H9 (cell line): ENCODE measurements at places on chromosomes 2 and 18.

DNA sequence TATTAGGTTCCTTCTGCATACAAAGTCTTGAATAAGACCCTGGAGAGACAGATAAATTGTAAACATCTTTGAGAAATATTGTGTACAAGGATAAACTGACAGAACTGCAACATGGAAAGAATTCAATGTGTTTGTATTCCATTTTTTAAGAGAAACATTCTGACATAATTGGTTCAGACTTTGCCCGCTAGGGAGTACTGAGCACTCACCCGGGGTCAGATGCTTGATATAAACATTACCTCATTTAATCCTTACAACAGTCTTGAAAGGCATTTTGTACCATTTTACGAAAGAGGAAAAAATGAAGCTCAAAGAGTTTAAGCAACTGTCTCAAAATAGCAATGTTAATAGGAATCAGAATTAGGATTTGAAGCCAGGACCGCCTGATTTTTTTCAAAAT is 416.7 kb upstream of the CRIM1 start:
- no peak overlapping the region for H3K27ac ChIP-seq
- H3K4me1 ChIP-seq: no peaks in the 10 kb centered on the region
- no peak overlapping the region for H3K4me3 ChIP-seq
- no peak for DNase-seq
- H3K36me3 ChIP-seq: no peaks in the 10 kb centered on the region

DNA sequence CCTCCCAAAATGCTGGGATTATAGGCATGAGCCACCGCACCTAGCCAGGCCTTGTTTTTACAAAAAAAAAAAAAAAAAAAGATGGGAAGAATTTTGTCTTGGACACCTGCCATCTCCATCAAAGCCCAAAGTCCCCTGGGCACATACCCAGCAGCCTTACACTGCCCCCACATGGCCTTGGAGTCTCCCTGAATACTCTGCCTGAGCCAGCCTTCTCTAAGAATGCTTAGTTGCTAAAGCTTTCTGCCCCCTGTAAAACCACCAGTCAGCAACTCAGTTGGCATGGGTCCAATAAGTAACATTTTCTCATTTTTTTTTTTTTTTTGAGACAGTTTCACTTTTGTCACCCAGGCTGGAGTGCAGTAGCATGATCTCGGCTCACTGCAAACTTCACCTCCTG is 40.6 kb downstream of the SPC25 start:
- peaks cover 7% of the 10 kb centered on the region; the same call in 2 of the 3 replicates for H3K36me3 ChIP-seq
- no peak overlapping the region for H3K4me3 ChIP-seq
- no peaks in the 10 kb centered on the region for H3K27me3 ChIP-seq
- H3K4me1 ChIP-seq: no peaks in the 10 kb centered on the region; the same call in 1 of the 2 replicates
- H3K27ac ChIP-seq: no peak overlapping the region
- DNase-seq: peak; percentile 41

DNA sequence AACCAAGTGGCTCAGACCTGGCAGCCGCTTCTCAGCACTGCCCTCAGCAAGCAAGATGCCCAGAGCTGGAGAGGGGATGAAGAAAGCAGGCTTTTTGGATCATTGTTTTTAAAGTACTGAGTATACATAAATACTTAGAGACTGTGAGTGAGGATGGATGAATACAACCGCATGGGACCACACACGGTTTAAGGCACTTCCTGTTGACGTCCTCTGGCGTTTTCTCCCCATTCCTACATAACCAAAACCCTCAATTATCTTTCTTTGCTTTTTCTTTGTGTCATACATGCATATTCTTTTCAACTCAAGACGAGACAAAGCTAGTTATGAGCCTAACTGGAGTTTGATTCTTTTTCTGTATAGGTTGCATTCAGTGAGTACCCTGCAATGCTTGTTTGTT is 198.4 kb downstream of the GALR1 start:
- H3K4me1 ChIP-seq: no peaks in the 10 kb centered on the region
- no peak for DNase-seq
- H3K4me3 ChIP-seq: no peak overlapping the region
- H3K36me3 ChIP-seq: peaks cover under 1% of the 10 kb centered on the region; the same call in 1 of the 2 replicates
- no peak overlapping the region for H3K27ac ChIP-seq

DNA sequence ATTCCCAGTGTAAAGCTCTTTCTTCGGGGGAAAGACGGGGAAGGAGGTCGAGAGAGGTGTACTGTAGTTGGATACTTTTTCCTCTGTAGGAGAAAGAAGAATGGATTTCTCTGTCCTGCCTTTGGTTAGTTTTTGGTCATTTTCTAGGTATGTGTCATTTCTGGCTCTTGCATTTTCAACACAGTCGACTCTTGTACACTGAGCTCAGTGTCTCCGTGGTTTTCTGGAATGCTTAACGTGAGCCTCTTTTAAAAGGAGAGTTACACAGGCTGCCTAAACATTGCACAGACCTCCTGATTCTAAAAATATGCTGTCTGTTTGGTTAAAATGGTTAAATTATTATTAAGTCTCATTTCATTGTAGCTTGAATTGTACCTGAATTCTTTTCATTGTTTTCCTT is 21.8 kb upstream of the GLS start:
- H3K4me1 ChIP-seq: peaks cover 11% of the 10 kb centered on the region
- no peaks in the 10 kb centered on the region for H3K27me3 ChIP-seq
- H3K4me3 ChIP-seq: no peak overlapping the region
- H3K27ac ChIP-seq: no peak overlapping the region

DNA sequence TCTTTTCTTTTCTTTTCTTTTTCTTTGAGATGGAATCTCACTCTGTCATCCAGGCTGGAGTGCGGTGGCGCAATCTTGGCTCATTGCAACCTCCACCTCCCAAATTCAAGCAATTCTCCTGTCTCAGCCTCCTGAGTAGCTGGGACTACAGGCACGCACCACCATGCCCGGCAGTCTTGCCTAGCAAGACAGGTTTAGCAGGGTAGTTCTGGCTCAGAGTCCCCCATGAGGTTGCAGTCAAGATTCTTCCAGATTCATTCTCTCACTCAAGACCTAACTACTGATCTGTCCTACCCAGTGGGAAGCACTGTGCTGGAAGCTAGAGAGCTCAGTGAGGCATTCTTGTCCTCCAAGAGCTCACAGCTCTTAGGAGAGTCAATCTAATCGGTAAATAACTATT is 17.6 kb upstream of the ZAP70 start:
- no peaks in the 10 kb centered on the region for H3K4me1 ChIP-seq
- no peak overlapping the region for H3K27ac ChIP-seq
- peak; percentile 28 for DNase-seq
- no peaks in the 10 kb centered on the region for H3K27me3 ChIP-seq
- H3K4me3 ChIP-seq: no peak overlapping the region
